Activated CD8-positive, alpha-beta memory T cell treated with anti-CD3 and anti-CD28 coated beads, Interleukin-2, amount 10 ng/mL, durations not matched to agents 7 days and 5 days (primary cell): ENCODE measurements at places on chromosomes 6 and 20. TPM values are rescaled to one million over a fixed set of nuclear protein-coding genes. Genes with fewer than 3 reads are reported as not detected.

Gene CALHM4
- not detected for total RNA-seq

Gene RTN4IP1
- total RNA-seq = 9.4 TPM

DNA sequence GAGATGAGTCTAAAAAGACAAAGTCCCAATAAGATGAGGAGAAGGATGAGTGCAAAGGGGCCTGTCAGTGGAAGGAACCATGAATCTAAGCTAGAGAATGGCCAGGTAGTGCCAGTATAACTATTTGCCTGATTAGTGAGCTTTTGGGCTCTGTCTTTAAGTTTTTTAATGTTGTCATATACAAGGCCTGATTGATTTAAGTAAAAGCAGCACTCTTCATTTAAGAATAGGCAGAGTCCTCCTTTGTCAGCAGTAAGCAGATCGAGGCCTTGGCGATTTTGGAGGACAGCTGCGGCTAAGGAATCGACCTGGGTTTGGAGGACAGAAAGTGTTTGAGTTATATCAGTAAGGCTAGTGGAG, 753.4 kb upstream of the ADGRB3 start:
- no peaks in the 10 kb centered on the region for H3K4me1 ChIP-seq
- H3K4me3 ChIP-seq = no peak overlapping the region
- H3K27ac ChIP-seq = no peak overlapping the region
- H3K36me3 ChIP-seq = no peaks in the 10 kb centered on the region
- H3K27me3 ChIP-seq = no peaks in the 10 kb centered on the region

Gene CRISP2
- total RNA-seq = not detected

GRCh38 chr6:135540207-135540840, 42.8 kb upstream of the AHI1 start:
- peaks cover 12% of the 10 kb centered on the region for H3K27me3 ChIP-seq
- H3K27ac ChIP-seq = no peak overlapping the region
- peaks cover 32% of the 10 kb centered on the region for H3K36me3 ChIP-seq
- H3K4me1 ChIP-seq = peaks cover 42% of the 10 kb centered on the region

- no peak overlapping the region for H3K27ac ChIP-seq
- H3K27me3 ChIP-seq = peaks cover 3% of the 10 kb centered on the region
- no peak overlapping the region for H3K4me3 ChIP-seq
- DNase-seq = no peak
- H3K36me3 ChIP-seq = no peaks in the 10 kb centered on the region
These were observed 55.6 kb downstream of the PTPRK start for GRCh38 chr6:128464790-128465189.

DNA sequence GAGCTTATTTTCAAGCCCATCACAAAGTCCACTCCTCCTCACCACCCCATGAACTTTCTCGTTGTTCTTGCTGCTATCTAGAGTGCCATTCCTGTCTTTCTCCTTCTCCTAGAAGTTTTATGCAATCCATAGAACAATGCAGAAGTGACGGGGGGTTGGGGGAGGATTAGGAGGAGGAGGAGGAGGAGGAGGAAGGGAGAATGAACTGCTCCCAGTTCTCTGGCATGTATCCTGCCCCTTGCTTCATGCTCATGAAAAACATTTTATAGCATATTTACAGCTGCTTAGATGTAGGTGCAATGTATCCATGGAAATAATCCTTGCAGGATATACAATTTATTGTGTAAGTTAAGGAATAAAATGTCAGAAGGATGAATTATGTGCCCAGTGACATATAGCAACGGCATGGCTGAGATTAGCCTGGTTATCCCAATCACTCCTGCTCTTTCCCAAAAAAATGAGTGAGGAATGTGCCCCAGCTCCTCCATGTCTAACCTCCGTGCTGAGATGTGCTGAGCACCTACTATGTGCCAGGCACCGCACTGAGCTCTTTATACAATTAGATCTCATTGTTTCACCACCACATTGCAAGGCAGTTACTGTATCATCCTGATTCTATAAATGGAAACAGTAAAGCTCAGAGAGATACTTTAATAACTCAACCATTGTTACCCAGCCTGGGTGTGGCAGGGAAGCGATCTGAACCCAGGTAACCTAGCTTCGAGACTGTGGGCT, 41.6 kb upstream of the TFAP2C start:
- H3K36me3 ChIP-seq = no peaks in the 10 kb centered on the region
- no peaks in the 10 kb centered on the region for H3K27me3 ChIP-seq
- no peaks in the 10 kb centered on the region for H3K4me1 ChIP-seq
- H3K27ac ChIP-seq = no peak overlapping the region
- H3K4me3 ChIP-seq = no peak overlapping the region

DNA sequence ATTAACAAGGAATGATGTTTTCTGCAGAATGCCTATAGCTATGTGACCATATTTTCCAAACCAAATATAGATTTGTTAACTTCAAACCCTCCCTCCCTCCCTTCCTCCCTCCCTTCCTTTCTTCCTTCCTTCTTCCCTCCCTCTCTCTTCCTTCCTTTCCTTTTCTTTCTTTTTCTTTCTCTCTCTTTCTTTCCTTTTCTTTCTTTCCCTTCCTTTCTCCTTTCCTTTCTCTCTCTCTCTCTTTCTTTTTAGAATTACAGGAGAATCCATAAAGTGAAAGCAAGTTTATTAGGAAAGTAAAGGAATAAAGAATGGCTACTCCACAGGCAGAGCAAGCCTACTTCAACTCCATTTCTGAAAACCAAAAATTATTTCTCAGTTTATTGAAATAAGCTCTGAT, 153.0 kb downstream of the AHI1 start:
- H3K4me1 ChIP-seq = peaks cover 9% of the 10 kb centered on the region
- no peaks in the 10 kb centered on the region for H3K27me3 ChIP-seq
- H3K4me3 ChIP-seq = no peak overlapping the region
- peaks cover 12% of the 10 kb centered on the region for H3K36me3 ChIP-seq
- DNase-seq = no peak
- H3K27ac ChIP-seq = no peak overlapping the region

DNA sequence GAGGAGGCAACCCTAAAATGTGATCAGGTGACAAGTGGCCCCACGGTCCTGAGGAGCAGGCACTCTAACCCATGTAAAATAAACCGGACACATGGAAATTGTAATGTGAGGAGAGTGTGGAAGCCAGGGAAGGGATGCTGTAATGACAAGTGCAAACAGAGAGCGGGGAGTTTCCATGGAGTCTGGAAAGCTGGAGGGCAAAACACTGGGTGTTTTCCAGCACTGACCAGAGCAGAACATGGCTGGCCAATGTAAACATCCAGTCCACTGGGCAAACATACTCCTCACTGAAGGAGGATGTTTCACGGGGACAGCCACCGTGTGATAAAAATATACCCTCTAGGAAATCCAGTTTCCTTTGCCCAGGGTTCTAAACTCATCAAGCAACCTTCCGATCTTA, 219.0 kb upstream of the JARID2 start:
- H3K27ac ChIP-seq = no peak overlapping the region
- peaks cover 4% of the 10 kb centered on the region for H3K36me3 ChIP-seq
- H3K4me3 ChIP-seq = no peak overlapping the region
- no peaks in the 10 kb centered on the region for H3K27me3 ChIP-seq

GRCh38 chr20:41072915-41073314, 44.3 kb downstream of the TOP1 start:
- H3K27ac ChIP-seq = peak overlapping the region; percentile 12
- no peaks in the 10 kb centered on the region for H3K27me3 ChIP-seq
- H3K4me1 ChIP-seq = peaks cover 70% of the 10 kb centered on the region
- no peak for DNase-seq

GRCh38 chr20:5448449-5449118, 131.8 kb upstream of the PROKR2 start:
- DNase-seq = peak; percentile 60
- no peaks in the 10 kb centered on the region for H3K36me3 ChIP-seq
- no peak overlapping the region for H3K4me3 ChIP-seq
- H3K27me3 ChIP-seq = peaks cover 38% of the 10 kb centered on the region
- H3K4me1 ChIP-seq = no peaks in the 10 kb centered on the region

Gene BCAS1
- 0.14 TPM for total RNA-seq

DNA sequence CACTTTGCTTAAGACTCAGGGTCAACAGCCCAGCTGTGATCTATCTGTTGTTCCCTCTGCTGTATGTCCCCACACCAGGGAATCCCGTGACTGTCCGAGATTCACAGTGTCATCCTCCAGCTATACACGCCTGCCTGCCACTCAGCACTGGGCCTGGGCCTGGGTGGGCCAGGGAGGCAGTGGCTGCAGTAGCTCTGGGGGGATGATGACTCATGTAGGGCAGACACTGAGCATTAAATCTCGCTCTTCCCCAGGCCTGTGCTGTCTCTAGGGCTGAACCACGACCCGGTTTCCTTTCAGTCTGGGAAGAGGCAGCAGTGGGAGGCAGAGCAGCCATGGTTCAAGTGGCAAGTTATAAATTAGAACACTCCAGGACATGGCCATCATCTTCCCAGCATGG, 173.9 kb downstream of the LRFN2 start:
- H3K36me3 ChIP-seq = no peaks in the 10 kb centered on the region
- no peak for DNase-seq
- H3K4me3 ChIP-seq = no peak overlapping the region
- peaks cover 13% of the 10 kb centered on the region for H3K27me3 ChIP-seq
- H3K27ac ChIP-seq = no peak overlapping the region
- H3K4me1 ChIP-seq = no peaks in the 10 kb centered on the region

- H3K27ac ChIP-seq = no peak overlapping the region
- peaks cover 17% of the 10 kb centered on the region for H3K27me3 ChIP-seq
- peaks cover 1% of the 10 kb centered on the region for H3K36me3 ChIP-seq
- DNase-seq = no peak
- H3K4me3 ChIP-seq = no peak overlapping the region
These were observed 181.8 kb downstream of the DLL1 start for GRCh38 chr6:170108890-170109587.
